ENCODE measurements at places on chromosomes 3 and 15. TPM values are rescaled to one million over a fixed set of nuclear protein-coding genes. Genes with fewer than 3 reads are reported as not detected.

- no peak for DNase-seq
These were observed 16.1 kb downstream of the SPTBN5 start for GRCh38 chr15:41877631-41878354.

Gene RPL32
- 953 TPM for total RNA-seq

GRCh38 chr15:101156509-101157159 is 95.2 kb downstream of the CHSY1 start:
- DNase-seq, result no peak

DNA sequence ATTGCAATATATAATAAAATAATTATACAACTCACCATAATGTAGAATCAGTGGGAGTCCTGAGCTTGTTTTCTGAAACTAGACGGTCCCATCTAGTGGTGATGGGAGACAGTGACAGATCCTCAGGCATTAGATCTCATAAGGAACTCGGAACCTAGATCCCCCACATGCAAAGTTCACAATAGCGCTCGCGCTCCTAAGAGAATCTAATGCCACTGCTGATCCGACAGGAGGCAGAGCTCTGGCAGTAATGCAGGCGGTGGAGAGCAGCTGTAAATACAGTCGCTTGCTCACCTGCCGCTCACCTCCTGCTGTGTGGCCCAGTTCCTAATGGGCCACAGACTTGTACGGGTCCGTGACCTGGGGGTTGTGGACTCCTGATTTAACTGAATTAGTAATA is 87.8 kb downstream of the P3H2 start:
- no peak for DNase-seq

Gene SV2B
- total RNA-seq, result 3.5 TPM

- no peak for DNase-seq
These were observed 81.9 kb downstream of the CCK start for GRCh38 chr3:42183991-42184632.

- DNase-seq, result no peak
These were observed 568.2 kb upstream of the BCHE start for GRCh38 chr3:166405465-166405864.

DNA sequence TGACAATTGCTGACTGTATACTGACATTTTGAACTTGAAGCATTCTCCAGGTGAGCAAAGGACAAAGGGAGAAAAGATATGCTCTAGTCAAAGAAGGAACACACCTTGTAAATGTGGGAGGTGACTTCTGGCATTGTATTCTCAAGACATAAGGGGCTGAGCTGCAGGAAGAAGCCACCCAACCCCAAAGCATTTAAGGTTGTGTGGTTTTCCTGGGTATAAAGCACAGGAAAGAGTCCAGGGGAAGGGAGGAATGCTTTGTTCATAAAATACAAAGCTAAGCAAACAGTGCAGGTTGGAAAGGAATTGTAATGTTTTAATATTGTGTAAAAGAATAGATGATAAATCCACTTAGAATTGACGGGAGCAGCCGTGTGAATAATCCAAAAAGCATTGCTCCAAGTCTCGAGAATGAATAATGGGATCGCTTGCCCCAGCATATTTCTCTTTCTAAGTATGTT is 102.4 kb upstream of the LRIG1 start:
- no peak for DNase-seq

Gene ACSBG1
- 0.14 TPM for total RNA-seq

DNA sequence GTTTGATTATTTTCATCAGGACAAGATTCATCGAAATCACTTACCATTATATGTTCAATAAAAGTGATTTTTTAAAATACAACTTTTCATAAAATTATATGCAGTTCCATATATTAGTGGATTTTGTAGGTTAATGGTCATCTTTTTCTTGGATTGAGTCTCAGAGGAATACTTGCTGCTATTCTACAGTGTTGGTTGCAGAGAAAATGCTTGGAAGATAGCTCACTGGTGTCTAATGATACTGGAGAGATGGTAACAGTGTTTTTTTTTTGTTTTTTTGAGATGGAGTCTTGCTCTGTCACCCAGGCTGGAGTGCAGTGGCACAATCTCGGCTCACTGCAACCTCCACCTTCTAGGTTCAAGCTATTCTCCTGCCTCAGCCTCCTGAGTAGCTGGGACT is 143.3 kb downstream of the TCF12 start:
- DNase-seq, result no peak

DNA sequence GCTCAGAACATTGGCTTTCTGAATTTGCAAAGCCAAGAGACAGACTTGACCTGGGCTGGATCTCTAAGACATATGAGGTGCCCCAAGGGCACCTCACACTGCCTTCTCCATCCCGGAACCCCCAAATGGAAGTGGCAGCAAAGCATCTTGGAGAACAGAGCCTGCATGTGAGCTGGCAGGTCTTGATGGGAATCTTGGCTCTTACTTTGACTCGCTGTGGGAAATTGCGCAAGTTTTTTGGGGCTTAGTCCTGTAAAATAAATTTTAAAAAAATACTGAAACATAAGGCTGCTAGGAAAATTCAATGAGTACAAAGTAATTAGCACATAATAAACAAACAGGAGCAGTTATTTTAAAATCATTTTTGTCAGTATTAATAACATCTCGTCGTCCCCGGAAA is 13.7 kb upstream of the SEC22A start:
- no peak for DNase-seq

Measured in Right ventricle myocardium inferior (tissue), 1 donor.